Activated gamma-delta T cell (primary cell): ENCODE measurements at places on chromosomes 4 and X.

GRCh38 chr4:53490965-53491622 lies 100.2 kb downstream of the LNX1 start:
- no peak for DNase-seq

DNA sequence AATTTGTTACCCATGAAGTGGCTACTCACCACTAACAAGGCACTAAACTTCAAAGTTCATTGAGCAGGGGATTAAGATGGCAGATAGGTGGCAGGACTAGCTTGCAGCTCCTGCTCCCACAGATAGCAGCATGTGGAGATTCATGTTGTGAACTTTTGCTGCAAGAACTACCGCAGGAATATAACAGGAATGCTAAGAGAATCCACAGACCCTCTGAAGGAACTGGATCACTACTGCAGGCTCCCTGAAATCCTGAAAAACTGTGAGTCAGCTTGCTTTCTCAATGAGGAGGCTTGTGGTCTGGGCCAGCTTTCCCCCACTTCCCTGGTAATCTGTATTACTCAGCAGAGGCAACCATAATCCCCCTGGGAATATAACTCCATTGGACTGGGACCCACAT lies 118.5 kb upstream of the VCX2 start:
- no peak for DNase-seq

DNA sequence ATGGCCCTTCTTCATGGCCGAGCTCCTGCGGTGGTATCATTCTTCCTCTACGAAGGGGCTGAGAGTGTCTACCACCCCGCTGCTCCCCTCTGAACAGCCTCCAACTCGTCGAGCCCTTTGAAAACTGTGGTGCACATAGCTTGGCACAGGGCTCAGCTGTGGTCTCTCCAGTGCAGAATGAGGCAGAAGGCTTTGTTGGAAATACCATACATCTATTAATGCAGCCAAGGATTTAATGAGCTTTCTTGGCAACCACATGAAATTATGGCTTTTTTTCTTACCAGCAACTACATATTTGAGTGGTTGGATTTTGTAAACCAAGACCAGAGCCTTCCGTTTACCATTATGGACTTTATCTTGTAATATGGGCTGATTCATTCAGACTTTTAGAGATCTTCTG lies 61.7 kb upstream of the CBR4 start:
- no peak for DNase-seq

- no peak for DNase-seq
Measured at GRCh38 chrX:44876086-44876485, 3.1 kb downstream of the KDM6A start.

DNA sequence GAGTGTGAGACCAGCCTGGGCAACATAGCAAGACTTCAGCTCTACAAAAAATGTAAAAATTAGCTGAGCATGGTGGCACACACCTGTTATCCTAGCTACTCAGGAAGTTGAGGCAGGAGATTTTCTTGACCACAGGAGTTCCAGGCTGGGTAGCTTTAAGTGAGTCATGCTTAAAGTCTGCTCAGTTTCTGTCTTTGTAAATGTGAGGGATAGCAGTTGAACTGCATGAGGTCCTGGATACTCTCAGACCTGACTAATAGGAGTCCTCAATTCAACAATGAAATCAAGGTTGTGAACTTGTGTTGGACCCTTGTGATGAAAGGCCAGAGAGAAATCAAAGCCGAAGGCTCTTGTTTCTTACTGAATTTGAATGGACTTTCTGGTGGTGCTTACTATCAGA lies 45.2 kb downstream of the STARD8 start:
- DNase-seq: no peak

GRCh38 chrX:44332437-44332836 lies 11.0 kb downstream of the EFHC2 start:
- no peak for DNase-seq

DNA sequence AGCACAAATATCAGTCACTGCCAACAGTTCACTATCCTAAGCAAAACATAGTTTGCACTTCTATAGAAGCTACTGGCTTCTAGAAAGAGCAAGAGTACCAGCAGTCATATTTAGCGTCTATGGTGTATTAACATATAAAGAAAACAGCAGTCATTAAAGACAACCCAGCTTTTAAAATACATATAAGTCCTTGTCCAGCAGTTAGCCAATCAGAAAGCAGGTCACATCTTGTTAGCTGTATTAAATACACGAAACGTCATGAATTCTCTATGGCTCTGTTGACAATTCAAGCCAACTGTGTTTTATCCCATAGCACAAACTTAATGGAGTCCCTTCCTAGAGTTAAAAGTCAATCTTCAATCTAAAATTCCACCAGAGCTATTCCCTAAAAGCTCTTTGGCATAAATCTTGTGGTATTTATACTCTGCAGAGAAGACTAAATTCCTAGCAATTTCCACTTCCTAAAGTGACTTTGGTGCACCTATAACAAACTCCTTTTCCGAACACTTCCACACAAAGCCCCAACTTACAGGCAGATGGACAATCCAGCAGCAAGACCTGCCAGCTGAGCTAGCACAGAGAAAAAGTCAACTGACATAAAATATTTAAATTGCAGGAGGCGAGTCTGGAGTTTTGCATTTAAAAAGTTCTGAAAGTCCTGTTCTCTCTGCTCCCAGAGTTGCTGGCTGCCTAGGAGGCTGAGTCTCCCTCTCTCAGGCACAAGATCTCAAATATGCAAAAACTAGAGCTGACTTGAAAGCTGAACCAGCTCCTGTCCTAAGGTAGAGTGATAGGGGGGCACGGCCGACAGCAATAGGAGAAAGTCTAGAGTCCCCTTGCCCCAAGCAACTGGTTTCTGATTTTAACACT lies 1.3 kb downstream of the LDB2 start:
- no peak for DNase-seq

- DNase-seq: no peak
Measured at GRCh38 chr4:2940267-2941137, 22.7 kb downstream of the NOP14 start.

DNA sequence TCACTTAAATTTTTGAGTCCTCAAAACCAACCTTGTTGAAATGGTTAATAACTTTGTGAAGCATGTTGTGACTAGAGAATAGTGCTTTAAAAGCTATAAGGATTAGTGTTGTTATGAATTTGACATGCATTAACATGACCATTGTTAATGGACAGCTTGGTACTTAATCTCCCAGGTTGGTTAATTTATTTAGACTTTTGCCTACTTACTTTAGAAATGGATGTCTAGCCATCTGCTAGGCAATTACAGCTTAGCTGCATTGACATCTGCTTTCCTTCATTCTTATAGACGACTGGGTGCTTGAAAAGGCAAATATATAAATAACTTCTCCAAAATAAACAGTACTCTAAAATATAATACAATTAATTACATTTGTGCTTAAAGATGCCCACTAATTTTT lies 368.0 kb downstream of the CCSER1 start:
- no peak for DNase-seq

- no peak for DNase-seq
Measured at GRCh38 chr4:135508006-135508714, 1306.6 kb upstream of the PABPC4L start.

GRCh38 chr4:99645036-99645435 lies 12.6 kb downstream of the C4orf54 start:
- no peak for DNase-seq

GRCh38 chr4:149164282-149164681 lies 651.4 kb downstream of the IQCM start:
- no peak for DNase-seq

GRCh38 chr4:11585506-11585905 lies 156.8 kb upstream of the HS3ST1 start:
- DNase-seq: no peak

DNA sequence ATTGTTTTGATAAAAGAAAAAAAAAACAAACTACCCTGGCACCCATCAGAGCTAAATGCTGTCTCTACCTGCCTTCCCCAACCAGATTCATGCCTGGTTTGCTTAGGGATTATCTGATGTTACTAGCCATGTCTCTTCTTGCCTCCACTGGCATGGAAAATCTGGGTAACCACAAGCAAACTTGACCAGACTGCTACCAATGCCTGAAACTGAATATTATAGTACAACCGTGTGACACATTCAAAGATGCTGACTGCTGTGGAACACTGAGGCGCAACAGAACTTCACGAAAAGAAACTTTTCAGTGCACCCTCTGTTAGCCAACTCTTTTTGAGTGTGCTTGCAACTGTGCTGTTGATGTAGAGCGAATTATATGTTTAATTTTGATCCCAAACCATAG lies 228.1 kb downstream of the CBR4 start:
- DNase-seq: no peak

DNA sequence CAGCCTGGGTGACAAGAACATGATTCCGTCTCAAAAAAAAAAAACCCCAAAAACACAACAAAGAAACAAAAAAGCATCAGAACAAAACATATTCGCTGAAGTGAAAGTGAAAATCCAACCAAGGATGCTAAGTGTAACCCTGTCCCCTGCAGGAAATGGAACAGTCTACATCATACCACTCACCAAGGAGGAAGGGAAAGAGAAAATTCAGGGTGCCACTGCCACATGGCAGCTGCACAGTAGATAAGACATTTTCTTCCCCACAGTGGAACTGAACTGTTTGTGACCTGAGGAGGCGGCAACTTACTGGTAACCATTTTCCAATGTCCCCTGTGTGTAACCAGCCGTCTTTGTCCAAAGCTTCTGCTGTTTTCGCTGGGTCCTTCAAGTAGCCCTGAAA lies 28.2 kb upstream of the CENPU start:
- DNase-seq: no peak

DNA sequence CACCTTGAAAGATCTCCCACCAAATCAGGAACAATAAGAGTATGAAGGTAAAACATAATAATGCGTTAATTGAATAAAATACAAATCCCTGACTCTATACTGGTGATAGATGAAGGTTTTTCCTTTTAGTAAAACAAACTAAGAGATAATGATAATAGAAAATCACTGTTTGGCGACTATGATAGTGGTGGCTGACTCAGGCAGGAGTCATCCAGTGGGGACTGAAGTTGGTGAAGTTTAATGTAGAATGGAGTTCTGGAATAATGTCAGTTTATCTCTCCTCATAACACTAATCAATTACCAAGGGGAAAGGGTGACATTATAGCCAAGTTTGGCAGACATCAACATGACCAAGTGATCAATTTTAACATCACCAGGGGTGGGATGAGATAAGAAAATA lies 21.3 kb downstream of the ABCG2 start:
- no peak for DNase-seq

DNA sequence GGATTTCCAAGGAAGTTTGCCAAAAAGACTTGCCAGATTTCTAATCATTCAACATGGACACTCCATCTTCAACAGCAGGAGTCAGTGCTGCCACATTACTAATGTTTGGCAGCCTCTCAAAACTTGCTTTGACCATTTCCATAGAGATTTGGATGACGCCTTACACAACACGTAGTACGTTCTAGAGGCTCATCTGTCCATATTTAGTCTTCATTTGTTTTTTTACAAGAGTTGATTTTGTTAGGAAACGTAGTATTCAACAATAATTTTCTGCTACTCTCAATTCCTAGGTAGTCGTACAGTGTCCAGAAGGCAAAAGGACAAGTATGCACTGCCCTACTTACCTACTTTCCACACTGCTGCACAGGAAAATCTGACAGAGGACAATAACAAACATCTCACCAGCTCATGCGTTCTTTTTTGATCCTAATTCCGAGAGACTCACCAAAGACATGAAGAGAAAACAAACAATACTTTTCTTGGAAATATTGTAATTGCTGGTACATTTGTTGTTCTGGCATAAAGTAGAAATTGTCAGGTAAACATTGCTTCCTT lies 117.3 kb downstream of the SNCA start:
- DNase-seq: no peak

DNA sequence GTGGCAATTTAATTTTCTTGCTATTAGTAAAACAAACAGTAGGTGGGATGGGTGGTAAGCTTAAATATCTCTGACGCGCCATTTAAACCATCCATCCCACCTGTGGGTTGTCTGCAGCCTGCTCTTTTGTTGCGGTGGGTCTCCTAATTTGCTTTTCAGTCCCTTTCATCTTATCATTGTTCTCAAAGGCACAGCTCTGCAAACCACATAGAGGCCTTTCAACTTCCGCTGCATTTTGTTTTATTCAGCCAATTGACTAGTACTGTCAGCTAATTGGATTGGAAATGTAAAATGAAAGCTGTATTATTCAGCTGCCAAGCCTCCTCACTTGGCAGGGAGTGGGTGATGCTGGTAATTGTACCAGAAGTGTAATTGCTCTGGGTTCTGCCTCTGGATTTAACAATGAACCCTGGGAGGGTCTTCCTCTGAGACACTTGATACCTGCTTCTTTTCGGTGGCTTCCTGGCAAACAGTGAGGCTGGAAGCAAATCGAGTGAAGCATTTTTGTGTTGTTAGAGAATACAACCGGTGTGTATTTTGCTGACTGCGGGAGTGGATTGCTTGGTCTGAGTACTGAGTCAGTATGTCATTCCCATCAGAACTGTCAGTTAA lies 165.6 kb downstream of the FRAS1 start:
- no peak for DNase-seq

GRCh38 chr4:163649557-163650091 lies 155.1 kb downstream of the TMA16 start:
- DNase-seq: no peak
